Activated T-helper 1 cell treated with anti-CD3 and anti-CD28 coated beads, Interleukin-2, amount 50 U/mL, for 16 hours (primary cell): ENCODE measurements at places on chromosomes 7 and 10.

- no peak for DNase-seq
These were observed 122.6 kb upstream of the LSM8 start for GRCh38 chr7:118061386-118061785.

- DNase-seq, result no peak
These were observed 139.5 kb upstream of the FZD8 start for GRCh38 chr10:35781643-35782035.

DNA sequence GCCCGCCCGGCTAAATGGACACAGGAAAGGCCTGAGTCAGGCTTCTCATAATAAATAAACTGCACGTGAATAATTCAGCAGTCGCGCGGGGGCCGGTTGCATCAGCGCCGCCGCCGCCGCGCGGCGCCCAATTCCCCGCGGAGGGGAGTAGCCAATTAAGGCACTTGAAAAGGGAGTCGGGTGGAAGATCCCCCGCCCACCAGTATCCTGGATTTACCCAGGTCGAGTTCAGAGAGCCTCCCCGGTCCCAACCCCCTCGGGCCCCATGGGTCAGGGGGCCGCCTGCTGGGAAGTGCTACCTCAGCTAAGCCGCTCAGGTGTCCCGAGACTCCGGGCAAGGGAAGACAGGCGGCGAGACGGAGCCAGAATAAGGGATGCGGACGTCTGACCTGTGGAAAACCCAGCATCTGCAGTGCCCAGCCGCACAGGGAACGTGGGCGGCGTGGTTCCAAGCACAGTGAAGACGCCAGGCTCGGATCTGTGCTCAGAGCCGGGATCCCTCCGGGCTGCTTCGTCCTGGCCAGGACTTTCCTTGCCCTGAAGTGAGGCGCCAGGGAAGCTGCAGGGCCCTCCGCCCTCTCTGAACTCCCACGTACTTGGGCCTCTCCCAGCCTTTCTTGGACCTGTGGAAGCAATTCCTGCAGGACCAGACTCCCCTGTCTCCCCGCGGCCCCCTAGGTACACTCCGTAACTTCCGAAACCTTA, 7.3 kb upstream of the LBX1 start:
- DNase-seq, result no peak

DNA sequence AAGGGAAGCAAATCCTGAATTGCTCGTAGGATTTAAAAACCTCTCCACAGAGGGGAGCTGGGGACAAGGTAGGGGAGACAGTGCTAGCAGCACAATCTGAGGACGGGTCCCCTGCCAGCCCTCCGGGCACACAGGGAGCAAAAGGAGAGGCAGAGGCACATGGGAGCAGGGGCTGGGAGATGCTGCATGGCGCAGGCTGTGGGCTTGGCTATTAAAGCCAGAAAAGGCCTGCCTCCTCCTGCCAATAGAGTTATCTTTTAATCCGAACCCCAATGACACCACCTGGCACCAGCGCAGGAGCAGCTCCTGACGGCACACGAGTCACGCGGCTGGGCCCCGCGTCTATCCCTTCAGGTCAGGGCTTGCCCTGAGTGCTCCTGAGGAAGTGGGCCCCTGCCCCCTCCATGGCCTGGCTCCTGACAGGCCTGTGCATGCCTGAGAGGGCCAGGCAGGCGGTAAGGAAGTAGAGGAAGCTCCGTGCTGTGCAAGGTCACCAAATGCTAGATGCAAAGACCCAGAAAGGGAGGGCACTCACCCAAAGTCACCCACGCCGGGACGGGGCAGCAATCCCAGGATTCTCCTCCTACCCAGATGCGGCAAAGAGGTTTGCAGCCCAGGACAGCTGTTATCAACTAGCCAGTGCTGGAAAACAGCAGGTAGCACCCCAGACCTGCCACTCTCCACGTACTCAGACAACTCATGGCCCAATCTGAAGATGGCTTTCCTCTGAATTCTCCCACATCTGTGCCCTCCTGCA, 28.1 kb downstream of the DLG5 start:
- no peak for DNase-seq

GRCh38 chr10:15043674-15044073, at the start of gene OLAH:
OLAH (plus strand) TSS chr10:15043943; CDS start chr10:15047289, 3,346 bp downstream.
- DNase-seq, result no peak

GRCh38 chr10:69358148-69358795, 58.4 kb downstream of the TACR2 start:
- no peak for DNase-seq

GRCh38 chr7:106692450-106693051, 31.6 kb upstream of the CCDC71L start:
- DNase-seq, result no peak

- no peak for DNase-seq
These were observed 28.7 kb downstream of the LYZL1 start for GRCh38 chr10:29317423-29318021.

GRCh38 chr10:17779784-17780183, 27.8 kb downstream of the TMEM236 start:
- DNase-seq, result no peak

DNA sequence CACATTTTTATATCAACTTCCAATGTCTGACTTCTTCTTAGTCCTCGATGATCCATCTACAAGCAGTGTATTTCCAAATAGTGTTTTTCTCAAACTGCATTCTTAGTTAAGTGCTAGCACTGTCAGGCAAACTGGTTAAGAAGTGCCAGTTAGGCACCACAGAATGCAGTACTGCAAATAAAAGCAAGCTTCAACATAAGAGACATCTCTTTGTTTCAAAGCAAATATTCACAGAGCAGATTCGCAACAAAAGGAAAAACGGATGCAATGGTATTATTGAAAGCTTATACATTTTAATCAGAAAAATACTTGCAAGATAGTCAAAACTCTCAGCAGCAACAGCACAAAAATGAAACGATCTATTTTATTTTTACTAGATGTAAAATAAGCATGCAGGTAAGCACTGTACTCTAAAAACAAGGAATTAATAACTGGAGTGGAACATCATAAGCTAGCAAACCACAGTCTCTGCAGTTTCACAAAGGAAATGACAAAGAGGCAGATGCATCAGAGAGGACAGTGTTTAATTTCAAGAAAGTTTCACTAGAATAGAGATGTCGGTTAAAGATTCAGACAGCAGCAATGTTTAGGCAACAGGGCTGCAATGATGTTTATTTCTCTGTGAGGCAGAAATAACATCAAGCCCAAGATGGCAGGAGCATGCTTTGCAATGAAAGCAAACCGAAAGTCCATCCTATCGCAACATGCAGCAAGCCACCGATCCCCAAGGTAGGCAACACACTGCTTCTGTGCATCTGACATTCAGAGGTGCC, 82.0 kb downstream of the FGFR2 start:
- DNase-seq, result no peak

- DNase-seq, result no peak
These were observed 42.4 kb upstream of the CPN1 start for GRCh38 chr10:100124097-100124496.

- no peak for DNase-seq
These were observed 66.5 kb downstream of the UNCX start for GRCh38 chr7:1298931-1299885.

DNA sequence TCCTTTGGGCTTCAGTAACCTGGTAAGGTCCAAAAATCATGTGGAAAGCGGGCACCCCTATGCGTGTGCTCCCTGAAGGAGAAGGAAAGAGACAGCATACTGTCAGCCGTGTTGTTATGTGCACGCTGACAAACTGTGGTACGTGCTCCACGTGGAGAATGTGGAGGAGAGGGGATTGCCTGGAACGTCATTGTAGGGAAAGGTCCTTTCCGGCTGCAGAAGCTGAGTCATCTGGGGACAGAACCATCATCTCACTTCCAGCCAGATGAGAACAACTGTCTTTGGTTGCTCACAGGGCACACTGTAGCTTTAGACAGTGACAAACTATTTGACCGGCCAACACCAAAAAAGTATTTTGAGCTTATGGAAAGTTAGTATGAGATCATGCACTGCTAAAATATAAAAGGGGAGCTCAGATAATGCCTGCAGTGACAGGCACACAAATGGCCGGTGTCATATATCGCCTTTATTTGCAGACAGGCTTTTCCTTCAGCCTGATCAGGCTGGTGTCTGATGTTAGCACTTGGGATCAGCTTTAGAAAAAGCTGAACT, 38.8 kb upstream of the GRB10 start:
- no peak for DNase-seq
